Mesendoderm (in vitro differentiated cells): ENCODE measurements at places on chromosomes 5 and 9.
A peak's percentile ranks its signal among the peaks of the same experiment; 100 is the strongest.

- DNase-seq: peak; percentile 78
Observed at GRCh38 chr5:54743997-54744788, 226.6 kb downstream of the SNX18 start.

DNA sequence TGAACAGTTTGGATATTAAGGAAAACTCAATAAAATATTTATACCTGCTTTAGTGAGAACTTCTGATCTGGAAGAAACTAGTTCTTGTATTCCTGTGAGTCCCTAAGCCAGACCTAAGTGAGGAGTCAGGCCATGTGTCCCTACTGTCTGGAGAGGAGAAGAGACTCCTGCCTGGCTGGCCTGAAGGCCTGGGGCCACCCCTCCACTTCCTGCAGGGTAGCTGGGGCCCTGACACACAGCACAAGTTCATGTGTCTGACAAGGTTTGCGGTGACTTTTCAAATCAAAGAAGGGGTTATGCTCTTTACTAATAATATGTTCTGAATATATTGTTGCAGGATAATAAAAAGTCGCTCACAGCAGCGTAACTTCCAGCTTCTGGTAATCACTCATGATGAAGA is 16.1 kb upstream of the IL13 start:
- DNase-seq: no peak

DNA sequence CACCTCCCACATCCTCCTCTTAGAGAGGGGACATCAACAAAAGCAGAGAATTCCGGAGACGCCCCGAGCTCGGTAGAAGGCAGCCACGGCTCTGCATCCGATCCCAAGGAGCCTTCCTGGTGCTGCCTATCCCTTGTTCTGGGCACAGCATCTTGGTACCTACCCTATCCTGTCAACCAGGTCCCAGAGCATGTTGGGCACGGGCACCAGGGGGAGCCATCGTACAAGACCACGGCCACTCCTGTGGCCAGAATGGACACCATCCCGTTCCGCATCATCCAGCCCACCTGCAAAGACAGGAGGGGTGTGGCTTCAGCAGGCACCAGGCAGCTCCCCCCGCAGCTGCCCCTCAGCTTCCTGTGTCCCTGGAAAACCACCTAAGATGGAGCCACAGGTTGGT is 62.7 kb upstream of the ZNF354A start:
- DNase-seq: peak; percentile 51

DNA sequence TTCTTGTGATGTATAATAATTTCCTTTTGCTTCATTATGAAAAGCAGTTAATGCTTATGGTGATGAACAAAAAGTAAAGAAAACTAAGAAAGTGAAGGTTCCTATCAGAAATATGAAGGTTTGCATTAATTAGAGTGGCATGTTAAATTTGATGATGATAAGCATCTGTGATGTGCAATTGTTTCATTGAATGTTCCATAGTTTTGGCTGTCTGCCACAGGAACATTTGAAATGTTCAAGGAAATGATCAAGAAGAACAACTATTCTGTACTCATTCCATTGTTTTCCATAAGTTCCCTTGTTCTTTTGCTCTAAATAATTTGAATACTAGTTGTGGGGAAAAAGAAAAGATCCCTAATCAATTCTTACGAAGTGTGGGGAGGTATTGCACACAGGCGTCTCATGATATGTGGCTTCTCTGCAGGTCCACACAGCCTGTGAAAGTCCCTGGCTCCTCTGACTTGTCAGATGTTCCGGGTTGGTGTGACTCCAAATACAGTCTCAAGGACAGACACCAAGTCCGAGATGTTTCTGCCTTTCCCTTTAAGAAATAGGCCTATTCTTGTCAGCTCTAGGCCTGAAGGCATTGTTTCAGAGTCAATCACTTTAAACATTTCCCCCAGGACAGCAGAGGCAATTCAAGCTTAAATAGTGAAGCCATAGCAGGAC is 152.6 kb upstream of the MAST4 start:
- no peak for DNase-seq

DNA sequence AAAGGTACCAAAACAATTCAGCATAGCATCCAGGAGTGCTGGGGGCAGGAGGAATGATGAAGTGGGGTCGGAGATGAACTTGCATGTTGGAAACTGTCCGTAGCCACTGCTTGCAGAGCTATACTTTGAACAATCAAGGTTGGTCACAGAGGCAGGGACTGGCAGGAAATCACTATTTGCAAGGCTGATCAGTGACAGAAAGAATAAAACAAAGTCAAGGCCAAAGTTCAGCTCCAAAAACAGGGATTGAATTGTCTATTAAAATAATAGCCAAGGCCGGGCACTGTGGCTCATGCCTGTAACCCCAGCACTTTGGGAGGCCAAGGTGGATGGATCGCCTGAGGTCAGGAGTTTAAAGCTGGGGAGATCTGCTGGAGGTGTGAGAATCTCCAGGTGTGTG is 18.7 kb upstream of the SPRY4 start:
- no peak for DNase-seq

- peak; percentile 83 for DNase-seq
Observed at GRCh38 chr9:129483415-129484351, 137.2 kb downstream of the C9orf50 start.

GRCh38 chr5:58255386-58255785 is 204.5 kb downstream of the PLK2 start:
- no peak for DNase-seq

DNA sequence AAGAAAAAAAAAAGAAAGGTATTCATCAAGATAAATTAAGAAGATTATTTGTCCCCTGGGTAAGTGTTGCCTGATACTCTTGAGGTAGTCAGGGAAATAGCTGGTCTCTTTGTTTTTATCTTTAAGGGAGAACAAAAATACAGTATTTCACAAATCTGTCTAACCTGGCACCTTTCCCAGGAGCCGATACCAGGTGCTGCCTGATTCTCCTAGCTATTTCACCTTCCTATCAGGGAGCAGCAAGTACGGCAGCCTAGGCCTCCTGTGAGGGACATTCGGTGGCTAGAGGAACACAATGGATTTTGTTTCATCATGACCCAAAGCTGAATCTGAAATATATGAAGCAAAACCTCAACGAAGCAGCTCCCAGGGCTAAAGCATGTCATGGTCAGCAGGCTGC is 86.0 kb downstream of the TARS1 start:
- DNase-seq: no peak

DNA sequence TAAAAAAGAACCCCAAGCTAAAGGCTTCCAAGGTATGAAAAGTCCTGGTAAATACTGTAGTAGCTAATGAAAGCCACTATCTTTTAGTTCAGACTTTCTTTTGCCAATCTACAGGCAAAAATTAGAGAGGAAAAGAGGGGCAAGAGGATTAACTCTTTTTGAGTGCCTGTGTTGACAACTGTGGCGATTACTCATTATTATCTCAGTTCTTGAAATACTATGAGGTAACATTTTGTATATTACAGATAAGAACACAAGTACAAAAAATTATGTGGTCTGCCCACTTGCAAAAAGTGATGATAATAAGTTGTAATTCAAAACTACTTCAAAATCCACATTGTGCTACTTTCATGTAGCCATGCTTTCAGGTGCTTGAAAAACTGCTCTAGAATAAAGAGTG is 144.0 kb downstream of the DTWD2 start:
- DNase-seq: no peak

- no peak for DNase-seq
Observed at GRCh38 chr9:137007816-137008270, 11.5 kb upstream of the CLIC3 start.

DNA sequence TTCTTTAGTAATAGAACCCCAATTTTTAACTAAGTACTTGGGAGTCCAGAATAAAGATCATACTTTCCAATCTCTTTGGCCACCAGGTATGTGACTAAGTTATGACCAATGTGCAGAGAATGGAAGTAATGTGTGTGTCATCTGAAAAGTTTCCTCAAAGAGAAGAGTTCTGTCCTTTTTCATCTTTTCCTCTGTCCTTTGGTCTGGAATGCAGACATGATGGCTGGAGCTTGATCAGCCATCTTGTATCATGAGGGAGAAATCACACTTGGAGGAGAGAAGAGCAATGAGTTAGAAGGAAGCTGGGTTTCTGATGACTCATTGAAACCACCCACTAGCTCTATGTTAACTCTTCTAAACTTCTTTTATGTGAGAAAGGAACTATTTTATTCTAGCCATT is 5.5 kb upstream of the CPEB4 start:
- DNase-seq: no peak

- DNase-seq: no peak
Observed at GRCh38 chr5:150082889-150083288, 3.5 kb downstream of the CSF1R start.

- no peak for DNase-seq
Observed at GRCh38 chr9:124709292-124709690, 61.8 kb downstream of the NR6A1 start.

- peak; percentile 38 for DNase-seq
Observed at GRCh38 chr5:137136991-137137632, 362.0 kb downstream of the SPOCK1 start.

GRCh38 chr5:168020542-168021294 is 270.7 kb upstream of the WWC1 start:
- no peak for DNase-seq

- no peak for DNase-seq
Observed at GRCh38 chr5:31626156-31626555, 12.8 kb upstream of the PDZD2 start.

DNA sequence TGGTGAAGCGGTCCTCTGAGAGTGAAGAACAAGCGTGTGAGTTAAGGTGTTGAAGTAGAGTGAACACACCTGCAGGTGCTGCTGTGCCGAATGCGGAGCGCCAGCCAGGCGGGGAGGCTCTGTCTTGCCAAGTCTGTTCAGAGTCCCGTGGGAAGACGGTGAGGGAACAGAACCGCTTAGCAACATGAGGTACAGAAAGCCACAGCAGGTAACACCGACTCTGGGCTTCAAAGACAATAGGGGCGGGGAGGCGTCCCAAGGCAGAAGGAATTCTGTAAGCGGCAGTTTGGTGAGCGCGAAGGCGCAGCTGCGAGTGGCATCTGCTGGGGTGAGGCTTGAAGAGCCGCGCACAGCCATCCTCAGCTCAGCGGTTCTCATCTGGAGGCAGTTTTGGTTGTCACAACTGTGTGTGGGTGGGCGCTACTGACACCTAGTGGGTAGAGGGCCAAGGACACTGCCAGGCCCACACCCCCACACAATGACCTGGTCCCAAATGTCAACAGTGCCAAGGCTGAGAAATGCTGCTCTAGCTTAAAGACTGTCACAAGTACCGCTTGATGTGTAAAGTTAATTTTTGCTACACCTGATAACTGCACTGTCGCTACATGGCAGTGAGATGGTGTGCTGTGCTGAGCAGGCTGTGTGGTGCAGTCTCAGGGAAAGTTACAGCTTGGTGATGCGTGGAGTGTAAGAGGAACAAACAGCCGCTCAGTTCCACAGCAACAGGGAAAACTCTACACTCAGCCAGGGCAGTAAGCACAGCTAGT is 67.4 kb upstream of the TBC1D9B start:
- peak; percentile 77 for DNase-seq

DNA sequence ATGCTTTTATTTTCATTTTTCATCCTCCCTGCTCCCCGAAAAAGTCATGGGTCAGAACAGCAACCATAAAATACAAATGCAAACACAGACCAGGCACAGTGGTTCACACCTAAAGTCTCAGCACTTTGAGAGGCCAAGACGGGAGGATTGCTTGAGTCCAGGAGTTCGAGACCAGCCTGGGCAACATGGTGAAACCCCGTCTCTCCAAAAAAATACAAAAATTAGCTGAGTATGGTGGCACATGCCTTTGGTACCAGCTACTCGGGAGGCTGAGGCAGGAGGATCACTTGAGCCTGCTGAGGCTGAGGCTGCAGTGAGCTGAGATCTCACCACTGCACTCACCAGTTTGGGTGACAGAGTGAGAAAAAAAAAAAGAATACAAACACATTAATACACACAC is 60.3 kb downstream of the ARHGEF37 start:
- no peak for DNase-seq

DNA sequence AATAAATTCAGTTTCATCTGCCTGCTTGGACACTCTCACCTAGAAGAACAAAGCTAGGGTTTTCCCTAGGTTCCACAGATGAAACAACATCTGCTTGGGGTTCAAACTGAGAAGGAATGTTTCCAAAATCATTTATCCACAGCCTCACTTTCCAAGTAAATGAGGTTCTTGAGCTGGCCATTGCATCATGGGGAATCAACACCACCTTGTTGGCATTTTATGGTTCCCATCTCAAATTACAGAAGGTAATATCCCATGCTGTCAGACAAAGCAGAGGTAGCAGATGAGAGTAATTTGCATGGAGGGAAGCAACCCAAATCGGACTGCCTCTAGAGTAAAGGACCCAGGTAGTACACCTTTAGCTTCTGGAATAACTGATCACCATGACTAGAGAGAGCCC is 10.5 kb upstream of the NR4A3 start:
- DNase-seq: no peak

DNA sequence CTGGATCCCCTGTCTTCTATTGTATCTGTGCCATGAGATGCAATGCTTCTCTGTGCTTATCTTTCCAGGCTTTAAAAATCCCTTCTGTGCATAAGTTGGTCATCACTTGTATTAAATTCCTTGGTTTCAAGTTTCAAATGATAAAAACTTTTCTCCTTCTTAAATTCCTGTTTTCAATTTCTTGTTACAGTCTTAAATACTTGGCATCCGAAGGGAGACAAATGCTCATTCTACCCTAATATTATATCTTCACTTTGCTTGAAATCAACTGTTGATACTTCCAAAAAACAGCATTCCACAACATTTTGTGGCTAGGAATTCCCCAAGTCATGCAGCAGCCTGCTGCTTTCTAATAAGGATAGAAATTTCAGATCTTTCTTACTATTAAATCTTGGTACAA is 413.2 kb upstream of the ACTBL2 start:
- no peak for DNase-seq

DNA sequence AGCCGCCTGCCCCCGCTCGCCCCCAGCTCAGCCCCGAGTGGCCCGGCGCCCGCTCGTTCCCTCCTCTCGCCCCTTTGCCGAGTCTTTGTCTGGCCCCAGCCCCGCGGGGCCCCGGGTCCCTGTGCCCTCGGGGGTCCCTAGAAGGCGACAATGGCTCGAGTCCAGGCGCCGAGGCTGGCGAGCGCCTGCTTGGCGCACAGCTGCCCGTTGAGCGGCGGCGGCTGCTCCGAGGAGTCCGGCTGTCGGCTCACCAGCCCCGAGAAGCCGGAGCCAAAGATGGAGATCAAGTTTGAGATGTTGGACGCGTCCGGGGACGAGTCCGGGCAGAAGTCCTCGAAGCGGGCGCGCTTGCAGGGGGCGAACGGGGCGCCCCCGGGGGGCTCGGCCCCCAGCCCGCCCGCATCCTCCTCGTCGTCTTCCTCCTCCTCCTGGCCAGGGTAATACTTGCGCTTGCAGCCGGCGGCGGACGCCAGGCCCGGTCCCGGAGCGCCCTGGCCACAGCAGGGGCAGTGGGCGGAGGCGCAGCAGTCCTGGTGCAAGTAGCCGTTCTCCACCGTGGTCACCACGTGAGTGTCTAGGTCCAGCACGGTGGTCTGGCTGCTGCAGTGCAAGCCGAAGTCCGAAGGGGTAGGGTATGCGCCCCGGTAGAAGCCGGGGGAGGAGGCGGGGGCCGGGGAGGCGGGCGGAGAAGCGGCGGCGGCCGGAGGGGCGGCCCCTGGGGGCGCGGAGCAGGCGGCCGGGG is 1.2 kb downstream of the IER5L start:
- DNase-seq: no peak

- no peak for DNase-seq
Observed at GRCh38 chr5:149731332-149731616, 1.2 kb downstream of the PPARGC1B start.
